ENCODE measurements at places on chromosomes 11 and 22.

GRCh38 chr11:76838678-76839068 is 22.0 kb upstream of the ACER3 start:
- no peak for DNase-seq

DNA sequence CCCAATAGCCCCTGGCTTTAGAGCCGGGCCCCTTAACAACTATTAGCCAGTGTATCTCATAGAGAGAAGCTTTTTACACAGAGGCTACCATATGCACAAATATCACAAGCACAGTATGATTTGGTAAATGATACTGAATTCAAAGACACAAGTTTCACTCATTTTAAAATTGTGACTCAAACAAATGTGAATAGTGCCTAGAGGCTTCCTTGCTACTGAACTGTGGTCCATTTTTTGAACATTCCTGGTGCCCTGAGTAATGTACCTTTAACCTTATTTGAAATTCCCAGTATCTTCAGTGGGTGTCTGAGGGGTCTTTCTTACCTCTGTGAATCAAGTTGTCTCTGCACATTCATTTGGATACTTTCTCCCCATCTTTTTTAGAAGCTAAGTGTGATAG is 156.2 kb downstream of the MAML2 start:
- DNase-seq, result no peak

DNA sequence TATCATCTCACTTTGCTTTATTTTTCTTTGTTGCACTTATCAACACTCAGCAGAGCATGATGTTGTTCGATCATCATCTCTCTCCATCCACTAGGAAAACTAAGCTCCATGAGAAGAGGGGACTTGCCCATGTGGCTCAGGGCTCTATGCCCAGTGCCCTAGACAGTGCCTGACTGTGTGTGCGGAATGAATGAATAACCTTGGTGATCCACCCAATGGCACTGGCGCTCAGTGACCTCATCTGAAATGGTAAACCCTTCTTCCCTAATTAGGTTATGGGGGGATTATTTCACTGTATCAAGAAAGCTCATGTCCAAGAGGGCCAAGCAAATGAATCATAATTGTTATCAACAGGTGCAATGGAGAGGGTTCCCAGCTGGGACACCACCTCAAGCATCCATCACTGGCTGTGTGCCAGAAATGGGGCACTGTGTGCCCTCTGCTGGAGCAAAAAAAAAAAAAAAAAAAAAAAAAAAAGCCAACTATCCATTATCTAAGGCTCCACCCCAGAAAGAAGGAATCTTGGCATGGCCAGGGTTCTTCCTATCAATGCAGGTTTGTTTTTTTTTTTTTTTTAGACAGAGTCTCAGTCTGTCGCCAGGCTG is 172.6 kb downstream of the LARGE1 start:
- DNase-seq, result no peak

- no peak for DNase-seq
These were observed 261.3 kb upstream of the ANO5 start for GRCh38 chr11:21931436-21932101.

DNA sequence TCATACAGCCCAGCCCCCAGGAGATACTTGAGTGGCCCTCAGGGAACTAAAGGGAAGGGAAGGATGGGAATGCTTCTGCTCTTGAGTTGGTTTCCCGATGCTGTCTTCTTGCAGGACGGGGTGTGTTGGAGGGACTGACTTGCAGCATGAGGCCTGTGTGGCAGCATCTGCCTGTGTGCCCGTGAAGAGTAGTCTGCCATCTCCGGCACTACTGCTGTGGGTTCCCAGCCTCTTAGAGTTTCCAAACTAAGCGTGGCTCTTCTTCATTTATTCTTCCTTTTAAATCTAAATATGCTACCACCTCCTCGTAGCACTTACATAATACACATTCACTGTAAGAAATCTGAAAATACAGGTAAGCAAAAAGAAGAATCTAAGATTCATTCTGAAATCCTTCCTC is 12.8 kb downstream of the EXT2 start:
- no peak for DNase-seq

GRCh38 chr11:106503901-106504300 is 426.4 kb downstream of the AASDHPPT start:
- no peak for DNase-seq

- no peak for DNase-seq
These were observed 45.9 kb downstream of the ARHGAP32 start for GRCh38 chr11:129146191-129146590.

GRCh38 chr11:72229925-72230763 is 5.6 kb downstream of the INPPL1 start:
- no peak for DNase-seq

DNA sequence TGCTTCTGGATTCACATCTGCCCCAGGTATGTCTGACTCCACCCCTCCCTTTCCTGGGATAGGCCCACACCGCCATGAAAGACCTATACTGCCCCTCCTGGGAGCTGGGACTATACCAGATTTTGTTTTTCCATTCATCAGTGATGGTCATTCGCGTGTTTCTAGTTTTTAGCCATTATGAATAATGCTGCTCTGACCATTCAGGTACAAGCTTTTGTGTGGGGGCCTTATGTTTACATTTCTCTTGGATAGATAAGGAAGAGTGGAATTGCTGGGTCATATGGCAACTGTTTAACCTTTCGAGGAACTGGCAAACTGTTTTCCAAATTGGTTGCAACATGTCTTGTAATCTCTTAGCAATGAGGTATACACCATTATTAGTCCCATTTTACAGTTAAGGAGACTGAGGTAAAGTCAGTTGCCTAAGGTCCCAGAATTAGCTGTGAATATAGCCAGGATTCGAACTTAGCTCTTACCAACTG is 1.2 kb upstream of the TBC1D10A start:
- DNase-seq, result no peak

GRCh38 chr11:16365581-16366228 is 9.4 kb upstream of the SOX6 start:
- DNase-seq, result no peak

DNA sequence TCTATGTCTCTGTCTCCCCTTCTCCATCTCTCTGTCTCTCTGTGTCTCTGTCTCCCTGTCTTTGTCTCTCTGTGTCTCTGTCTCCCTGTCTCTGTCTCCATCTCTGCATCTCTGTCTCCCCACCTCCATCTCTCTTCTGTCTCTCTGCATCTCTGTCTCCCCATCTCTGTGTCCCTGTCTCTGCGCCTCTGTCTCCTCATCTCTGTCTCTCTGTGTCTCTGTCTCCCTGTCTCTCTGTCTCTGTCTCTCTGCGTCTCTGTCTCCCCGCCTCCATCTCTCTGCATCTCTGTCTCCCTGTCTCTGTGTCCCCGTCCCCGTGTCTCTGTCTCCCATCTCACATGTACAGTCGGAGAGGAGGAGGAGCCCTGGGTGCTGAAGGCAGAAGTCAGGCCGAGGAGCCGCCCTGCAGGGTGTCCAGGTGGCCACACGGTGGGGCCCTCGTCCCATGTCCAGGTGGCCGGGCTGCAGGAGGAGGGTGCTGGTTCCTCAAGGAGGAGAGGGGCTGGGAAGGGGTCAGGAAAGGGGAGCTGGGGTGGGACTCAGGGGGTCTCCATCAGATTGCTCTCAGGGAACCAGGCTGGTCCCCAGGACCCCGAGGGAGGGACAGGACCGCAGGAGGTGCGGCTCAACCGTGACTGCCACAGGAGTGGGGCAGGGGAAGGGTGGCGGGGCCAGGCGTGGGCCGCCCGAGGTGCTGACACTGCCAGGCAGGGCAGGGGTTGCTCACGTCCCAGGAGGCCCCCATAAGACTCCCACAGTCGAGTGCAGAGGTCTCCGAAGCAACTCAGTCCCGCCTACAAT is 25.6 kb upstream of the TH start:
- DNase-seq, result peak; percentile 89

- no peak for DNase-seq
These were observed 8.2 kb downstream of the PDGFB start for GRCh38 chr22:39236321-39237317.

- peak; percentile 63 for DNase-seq
These were observed 3.1 kb downstream of the ENDOD1 start for GRCh38 chr11:95092549-95093324.

DNA sequence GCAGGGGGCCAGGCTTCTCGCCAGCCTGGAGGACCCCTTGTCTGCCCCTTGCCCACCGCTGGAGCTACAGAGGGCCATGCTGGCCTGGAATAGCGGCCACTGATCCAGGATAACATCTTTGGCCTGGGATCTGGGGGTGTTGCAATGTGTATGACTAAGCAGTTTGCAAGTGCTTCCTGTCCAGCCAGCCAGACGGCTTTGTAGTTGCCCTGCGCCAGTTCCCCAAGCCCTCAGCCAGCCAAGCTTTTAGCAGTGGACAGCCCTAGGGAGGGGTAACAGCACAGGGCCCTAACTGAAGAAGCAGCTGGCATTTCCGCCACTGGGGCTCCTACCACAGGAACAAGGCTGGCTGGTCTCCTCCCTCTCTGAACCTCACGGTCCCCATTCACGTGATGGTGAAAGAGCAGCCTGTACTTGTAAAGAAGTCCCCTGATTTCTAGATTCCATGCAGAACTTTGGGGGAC is 32.1 kb downstream of the UQCR10 start:
- peak; percentile 97 for DNase-seq

GRCh38 chr11:82871646-82872045 is 28.6 kb downstream of the PRCP start:
- no peak for DNase-seq

- no peak for DNase-seq
These were observed 10.7 kb upstream of the PEX26 start for GRCh38 chr22:18067121-18067520.

GRCh38 chr11:108497317-108498045 is 703 bp downstream of the POGLUT3 start:
- DNase-seq, result peak; percentile 95

- DNase-seq, result no peak
These were observed 2.9 kb upstream of the OR51V1 start for GRCh38 chr11:5203366-5203765.

- no peak for DNase-seq
These were observed 116.6 kb upstream of the THY1 start for GRCh38 chr11:119539583-119539982.

DNA sequence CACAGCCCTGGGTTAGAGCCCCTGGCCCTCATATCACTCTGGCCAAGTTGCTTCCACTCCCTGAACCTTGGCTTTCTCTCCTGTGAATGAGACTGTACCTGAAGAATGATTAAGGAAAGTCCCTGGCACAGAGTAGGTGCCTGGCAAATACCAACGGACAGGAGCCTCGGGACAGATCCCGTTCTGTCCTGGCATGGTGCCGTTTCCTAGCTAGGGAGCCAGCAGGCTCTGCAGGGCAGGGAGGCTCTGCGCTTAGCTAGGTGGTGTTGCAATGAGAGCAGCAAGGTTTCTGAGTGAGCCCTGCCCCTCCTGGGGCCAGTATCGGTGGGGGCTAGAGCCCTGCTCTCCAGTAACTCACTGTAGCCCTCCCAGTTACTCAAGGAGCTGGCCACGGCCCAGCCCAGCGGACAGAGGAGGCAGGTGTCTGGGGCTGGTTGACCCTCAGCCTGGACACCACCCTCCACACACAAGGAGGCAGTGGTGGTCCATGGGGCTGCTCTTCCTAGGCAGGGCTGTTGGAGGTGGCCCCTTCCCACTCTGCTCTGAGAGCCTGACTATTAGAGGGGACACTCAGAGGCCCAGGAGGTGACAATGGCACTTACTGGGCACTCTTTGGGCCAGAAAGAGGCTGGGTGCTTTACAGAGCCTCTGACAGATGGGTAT is 74.4 kb downstream of the NFAM1 start:
- DNase-seq, result no peak

- DNase-seq, result peak; percentile 44
These were observed 388.2 kb downstream of the TMEM135 start for GRCh38 chr11:87425943-87426342.

DNA sequence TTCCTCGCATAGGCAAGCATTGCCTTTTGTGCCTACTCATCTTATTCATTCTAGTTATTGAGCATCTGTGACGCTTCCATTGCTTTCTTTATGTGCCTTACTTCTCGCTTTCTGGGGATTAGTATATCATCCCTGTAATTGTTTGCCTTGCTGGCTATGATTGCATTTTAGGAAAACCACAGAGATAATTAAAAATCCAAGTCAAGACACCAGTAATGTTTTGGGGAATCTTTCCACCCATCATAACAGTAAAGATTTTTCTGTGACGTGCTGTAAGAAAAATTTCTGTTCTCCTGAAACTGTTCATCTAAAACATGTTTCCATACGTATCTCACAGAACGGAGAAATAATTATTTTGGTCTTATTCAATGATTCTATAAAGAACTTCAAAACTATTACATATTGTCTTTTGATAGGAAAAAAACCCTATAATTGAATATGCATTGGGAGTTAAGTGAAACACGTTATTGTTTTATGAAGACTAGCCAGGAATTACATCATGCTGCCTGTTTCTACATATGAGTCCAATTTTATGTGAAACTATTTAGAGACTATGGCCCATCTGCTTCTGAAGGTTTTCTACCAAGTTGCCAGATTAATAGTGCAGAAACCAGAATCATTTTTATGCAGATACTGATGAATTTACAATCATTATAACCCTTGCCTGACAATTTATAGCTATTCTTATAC is 133.7 kb upstream of the FIBIN start:
- no peak for DNase-seq

DNA sequence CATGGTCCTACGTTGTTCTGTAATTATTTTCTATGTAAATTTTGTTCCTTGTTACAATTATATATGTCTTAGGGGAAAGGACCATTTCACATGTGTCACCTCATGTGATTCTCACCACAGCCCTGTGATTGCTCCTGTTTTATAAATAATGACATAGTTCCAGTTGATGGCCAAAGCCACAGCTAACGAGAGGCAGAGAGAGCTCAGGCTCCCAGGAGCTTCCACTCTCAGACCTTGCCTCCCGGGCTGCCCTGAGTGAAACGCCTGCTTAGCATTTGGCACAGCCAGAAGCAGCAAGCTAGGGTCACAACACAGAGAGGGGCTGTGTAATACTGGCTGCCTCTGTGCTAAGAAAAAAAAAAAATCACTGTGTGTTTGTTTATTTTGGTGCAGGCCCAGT is 5.9 kb downstream of the TMEM121B start:
- DNase-seq, result no peak

GRCh38 chr11:86688398-86689179 is 16.2 kb upstream of the ME3 start:
- DNase-seq, result peak; percentile 73

DNA sequence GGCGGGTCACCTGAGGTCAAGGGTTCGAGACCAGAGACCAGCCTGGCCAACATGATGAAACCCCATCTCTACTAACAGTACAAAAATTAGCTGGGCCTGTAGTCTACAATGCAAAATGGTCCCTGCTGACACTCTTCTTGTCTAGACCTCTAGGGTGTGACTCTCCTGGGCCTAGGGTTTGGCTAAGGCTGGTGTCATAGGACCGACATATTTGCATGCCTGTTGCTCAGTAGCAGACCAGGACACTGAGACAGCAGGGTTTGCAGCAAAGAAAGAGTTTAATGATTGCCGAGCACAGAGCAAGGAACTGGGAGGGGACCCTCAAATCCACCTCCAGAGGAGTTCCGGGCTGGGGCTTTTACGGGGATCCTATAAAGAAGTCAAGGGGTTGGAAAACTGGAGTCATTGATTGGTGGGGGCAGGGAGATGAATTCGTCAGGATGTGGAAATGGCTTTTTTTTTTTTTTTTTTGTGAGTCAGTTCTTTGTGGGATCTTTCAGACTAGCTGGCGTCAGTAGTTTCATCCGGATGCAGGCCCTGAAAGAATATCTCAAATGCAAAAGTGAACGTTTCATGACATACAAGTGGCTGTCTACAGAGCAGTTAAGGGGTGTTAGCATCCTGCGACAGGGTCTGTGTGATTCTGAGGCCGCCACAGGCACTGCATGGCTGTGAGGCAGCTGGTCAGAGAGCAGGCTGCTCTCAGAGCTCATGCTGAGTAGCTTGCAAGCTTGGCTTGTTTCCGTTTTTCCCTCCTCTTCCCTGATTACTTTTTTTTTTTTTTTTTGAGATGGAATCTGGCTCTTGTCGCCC is 27.2 kb upstream of the A4GALT start:
- peak; percentile 67 for DNase-seq

All from AG20443 (cell line).